A673 (cell line): ENCODE measurements at places on chromosomes 5 and 9. TPM values are rescaled to one million over a fixed set of nuclear protein-coding genes. Genes with fewer than 3 reads are reported as not detected.

ZNF474 gene
- total RNA-seq: not detected in 2 replicates

GRCh38 chr5:115807654-115808052 lies 8.8 kb downstream of the CDO1 start:
- DNase-seq: no peak
- H3K27me3 ChIP-seq: peaks cover 7% of the 10 kb centered on the region
- no peak overlapping the region for H3K27ac ChIP-seq
- H3K4me1 ChIP-seq: no peaks in the 10 kb centered on the region
- H3K36me3 ChIP-seq: no peaks in the 10 kb centered on the region
- H3K4me3 ChIP-seq: no peak overlapping the region

DNA sequence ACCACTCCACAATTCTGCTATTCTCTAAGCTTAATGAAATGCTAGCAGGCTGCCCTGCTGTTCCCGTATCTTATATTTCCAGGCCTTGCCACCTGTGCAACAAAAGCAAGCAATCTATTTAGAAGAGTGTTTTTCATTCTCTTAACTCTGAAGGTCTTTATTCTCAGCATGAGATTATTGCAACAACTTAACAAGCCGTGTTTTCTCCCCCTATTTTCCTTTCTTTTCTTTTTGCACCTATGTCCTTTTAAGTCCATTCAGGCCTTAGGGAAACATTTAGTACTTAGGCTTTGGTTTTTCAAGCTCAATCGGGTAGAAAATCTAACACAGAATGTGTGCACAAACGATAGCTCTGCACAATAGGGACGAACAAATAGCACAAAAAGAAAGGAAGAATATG lies 89.6 kb upstream of the DMRTA1 start:
- no peak for DNase-seq
- H3K27ac ChIP-seq: no peak overlapping the region
- no peaks in the 10 kb centered on the region for H3K27me3 ChIP-seq
- H3K4me1 ChIP-seq: no peaks in the 10 kb centered on the region
- no peaks in the 10 kb centered on the region for H3K36me3 ChIP-seq

NAIP gene
- 14.0 and 15.7 TPM in 2 replicates for total RNA-seq

DNA sequence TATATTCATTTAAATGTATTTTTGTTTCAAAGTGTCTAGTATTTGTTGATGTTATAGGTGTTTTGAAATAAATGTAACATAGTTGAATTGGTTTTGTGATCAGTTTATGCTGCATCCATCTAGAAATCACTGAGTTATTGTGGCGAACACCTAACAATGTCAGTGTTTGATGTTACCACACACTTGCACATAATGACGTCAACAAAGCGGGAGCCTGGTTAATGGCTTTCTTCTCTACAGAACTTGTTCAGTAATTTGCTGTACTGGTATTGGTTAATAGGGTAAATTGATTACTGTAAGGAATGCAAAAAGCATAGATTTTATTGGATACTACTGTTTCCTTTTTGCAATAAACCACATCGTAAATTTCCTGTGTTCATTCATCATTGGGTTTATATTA lies 133.0 kb downstream of the ATG10 start:
- no peaks in the 10 kb centered on the region for H3K27me3 ChIP-seq
- DNase-seq: no peak
- H3K4me1 ChIP-seq: peaks cover 31% of the 10 kb centered on the region
- no peaks in the 10 kb centered on the region for H3K36me3 ChIP-seq
- no peak overlapping the region for H3K27ac ChIP-seq
- H3K4me3 ChIP-seq: no peak overlapping the region

DCP2 gene
- total RNA-seq: 73.5 and 78.0 TPM in 2 replicates

DNA sequence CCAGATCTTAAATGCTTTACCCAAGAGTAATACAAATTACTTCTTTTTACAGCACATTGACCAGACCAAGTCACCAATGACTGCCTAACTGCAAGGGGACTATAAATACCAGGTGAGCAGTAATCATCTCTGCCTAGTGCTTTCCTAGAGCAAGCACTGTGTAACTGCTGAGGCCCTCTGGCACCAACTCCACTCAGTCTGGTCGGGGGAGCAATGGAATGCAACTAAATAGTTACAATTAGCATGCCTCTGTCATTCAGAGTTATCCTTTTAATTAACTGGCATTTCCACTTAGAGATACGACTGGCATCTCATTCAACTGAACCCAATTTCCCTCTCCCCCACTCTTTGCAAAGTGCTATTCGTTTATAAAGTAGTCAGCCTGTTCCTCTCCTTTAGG lies 1309.1 kb upstream of the DMAC1 start:
- no peak overlapping the region for H3K4me3 ChIP-seq
- DNase-seq: no peak
- H3K27ac ChIP-seq: no peak overlapping the region
- H3K4me1 ChIP-seq: no peaks in the 10 kb centered on the region
- no peaks in the 10 kb centered on the region for H3K36me3 ChIP-seq

DNA sequence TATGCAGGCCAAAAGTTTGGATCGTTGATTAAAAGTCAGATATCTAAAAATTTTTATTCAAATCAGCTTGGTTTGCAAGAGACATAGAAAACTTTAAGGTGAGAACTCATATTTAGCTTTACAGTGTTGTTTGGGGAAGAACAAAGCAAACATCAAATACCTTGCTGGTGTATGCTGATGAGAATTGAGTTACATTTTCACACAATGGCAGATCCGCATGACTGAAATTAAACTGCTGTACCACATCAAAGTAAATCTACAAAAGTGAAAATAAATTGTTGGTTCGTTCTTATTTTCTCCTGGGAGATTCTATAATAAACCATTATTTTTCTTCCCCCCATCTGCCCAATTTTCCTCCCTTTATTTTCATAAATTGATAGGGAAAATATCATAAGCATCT lies 198.2 kb upstream of the PCSK5 start:
- H3K4me3 ChIP-seq: no peak overlapping the region
- H3K36me3 ChIP-seq: no peaks in the 10 kb centered on the region
- no peaks in the 10 kb centered on the region for H3K4me1 ChIP-seq
- no peak for DNase-seq

DNA sequence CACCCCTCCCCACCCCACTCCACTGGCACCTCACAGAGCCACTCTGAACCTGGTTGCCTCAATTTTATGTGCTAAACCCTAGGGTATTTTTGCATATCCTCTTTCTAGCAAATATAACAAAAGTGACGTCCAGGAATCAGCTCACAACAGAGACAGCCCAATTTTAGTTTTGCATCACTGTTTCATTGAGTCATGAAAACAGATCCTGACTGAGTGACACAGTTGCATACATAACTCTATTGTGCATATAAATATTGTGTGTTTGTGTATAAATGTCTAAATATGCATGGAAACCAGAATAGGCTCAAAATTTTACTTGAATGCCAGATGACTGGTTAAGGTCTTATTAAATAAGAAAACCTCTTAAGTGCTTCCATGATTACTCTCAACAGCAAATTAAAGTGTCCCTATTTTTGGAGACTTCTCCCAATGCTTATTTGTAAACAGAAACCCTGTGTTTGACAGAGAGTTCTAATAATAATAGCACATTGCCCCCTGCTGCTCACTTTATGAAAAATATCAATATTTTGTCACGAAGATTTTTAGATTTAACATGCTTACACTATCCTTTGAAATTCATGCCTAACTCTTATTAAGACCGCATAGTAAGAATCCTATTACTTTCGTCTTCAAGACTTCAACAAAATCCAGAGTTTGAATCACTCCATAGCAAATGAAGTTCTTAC lies 75.5 kb upstream of the PRRC1 start:
- no peak overlapping the region for H3K27ac ChIP-seq
- H3K36me3 ChIP-seq: no peaks in the 10 kb centered on the region
- H3K27me3 ChIP-seq: no peaks in the 10 kb centered on the region
- H3K4me3 ChIP-seq: no peak overlapping the region
- DNase-seq: peak; percentile 44
- no peaks in the 10 kb centered on the region for H3K4me1 ChIP-seq

DRD1 gene
- 0.77 and 0.85 TPM in 2 replicates for total RNA-seq

- H3K27ac ChIP-seq: no peak overlapping the region
- peaks cover 36% of the 10 kb centered on the region for H3K4me1 ChIP-seq
- H3K4me3 ChIP-seq: no peak overlapping the region
Measured at GRCh38 chr5:61507232-61507631, 175.2 kb downstream of the ZSWIM6 start.

CIZ1 gene
- total RNA-seq: 158 and 161 TPM in 2 replicates

GRCh38 chr9:108296056-108296455 lies 559.7 kb downstream of the ACTL7B start:
- H3K27me3 ChIP-seq: no peaks in the 10 kb centered on the region
- H3K27ac ChIP-seq: no peak overlapping the region
- no peaks in the 10 kb centered on the region for H3K4me1 ChIP-seq
- H3K4me3 ChIP-seq: no peak overlapping the region

GRCh38 chr5:91651704-91652103 lies 268.6 kb upstream of the ARRDC3 start:
- DNase-seq: no peak
- H3K27ac ChIP-seq: no peak overlapping the region
- no peaks in the 10 kb centered on the region for H3K27me3 ChIP-seq
- no peaks in the 10 kb centered on the region for H3K4me1 ChIP-seq

PGM5 gene
- total RNA-seq: not detected in 2 replicates

PRSS3 gene
- total RNA-seq: not detected in 2 replicates

- H3K27me3 ChIP-seq: no peaks in the 10 kb centered on the region
- H3K27ac ChIP-seq: no peak overlapping the region
- no peak for DNase-seq
- peaks cover 10% of the 10 kb centered on the region for H3K4me1 ChIP-seq
- no peak overlapping the region for H3K4me3 ChIP-seq
Measured at GRCh38 chr9:16682273-16682672, 188.2 kb downstream of the BNC2 start.

- peaks cover 11% of the 10 kb centered on the region for H3K27me3 ChIP-seq
- H3K36me3 ChIP-seq: no peaks in the 10 kb centered on the region
- H3K4me3 ChIP-seq: no peak overlapping the region
- DNase-seq: no peak
- H3K27ac ChIP-seq: no peak overlapping the region
Measured at GRCh38 chr9:116792271-116792670, 105.2 kb downstream of the TRIM32 start.

DNA sequence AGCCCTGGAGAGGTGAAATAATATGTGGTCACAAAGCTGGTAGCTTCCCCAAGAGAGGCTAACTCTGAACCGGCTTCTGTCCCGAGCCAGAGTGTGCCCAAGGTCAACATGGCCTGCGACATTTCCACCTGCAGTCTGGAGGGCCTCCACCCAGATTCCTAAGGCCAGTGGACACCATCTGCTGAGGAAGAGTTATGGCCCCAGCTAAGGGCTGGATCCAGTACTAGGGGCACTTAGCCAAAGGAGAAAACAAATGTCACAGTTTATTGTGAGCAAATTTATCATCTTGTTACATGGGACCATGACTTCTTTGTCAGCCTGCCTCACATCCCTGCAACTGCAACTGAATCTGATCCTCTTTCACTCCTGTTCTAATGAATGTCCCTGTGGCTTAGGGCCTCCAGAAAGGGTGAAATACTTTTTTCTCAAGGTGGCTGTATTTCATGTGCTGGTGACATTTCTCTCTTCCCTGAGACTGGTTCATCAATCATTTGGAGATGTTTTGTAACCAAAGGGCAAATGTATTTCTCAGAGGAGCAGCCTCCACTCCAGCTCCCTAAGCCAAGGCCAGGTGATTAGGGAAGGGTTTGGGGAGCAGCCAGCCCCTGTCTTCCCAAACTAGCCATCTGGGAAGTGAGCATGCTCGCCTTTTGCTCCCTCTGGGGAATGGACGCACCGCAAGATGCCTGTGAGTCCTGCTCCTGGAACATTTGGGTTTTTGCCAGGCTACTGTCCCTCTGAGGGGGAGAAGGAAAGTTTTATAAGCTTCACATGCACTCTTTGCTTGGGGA lies 148.3 kb downstream of the CMYA5 start:
- no peaks in the 10 kb centered on the region for H3K27me3 ChIP-seq
- H3K36me3 ChIP-seq: no peaks in the 10 kb centered on the region
- no peak overlapping the region for H3K27ac ChIP-seq
- H3K4me3 ChIP-seq: no peak overlapping the region
- H3K4me1 ChIP-seq: no peaks in the 10 kb centered on the region
- no peak for DNase-seq

DNA sequence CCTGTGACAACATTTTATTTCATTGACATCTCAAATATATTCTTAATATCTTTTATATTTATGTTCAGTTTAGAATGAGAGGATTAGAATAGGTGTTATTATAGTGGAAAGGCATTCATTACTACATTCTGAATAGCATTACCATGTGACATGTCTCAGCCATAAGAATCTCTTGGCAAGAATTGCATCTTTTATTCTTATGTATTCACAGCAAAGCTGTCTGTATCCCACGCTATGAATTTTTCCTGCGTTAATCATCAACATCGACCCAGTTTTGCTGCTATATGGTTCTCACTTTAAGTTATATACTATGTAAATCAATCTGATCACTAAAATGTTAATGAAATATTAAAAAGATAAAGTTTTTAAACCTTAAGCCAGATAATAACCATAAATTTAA lies 248.6 kb downstream of the TMEM232 start:
- H3K27ac ChIP-seq: no peak overlapping the region
- no peaks in the 10 kb centered on the region for H3K36me3 ChIP-seq
- no peak overlapping the region for H3K4me3 ChIP-seq
- H3K27me3 ChIP-seq: no peaks in the 10 kb centered on the region

GRCh38 chr5:170626507-170627150 lies 122.8 kb downstream of the KCNIP1 start:
- no peaks in the 10 kb centered on the region for H3K4me1 ChIP-seq
- no peak overlapping the region for H3K4me3 ChIP-seq
- DNase-seq: no peak

DNA sequence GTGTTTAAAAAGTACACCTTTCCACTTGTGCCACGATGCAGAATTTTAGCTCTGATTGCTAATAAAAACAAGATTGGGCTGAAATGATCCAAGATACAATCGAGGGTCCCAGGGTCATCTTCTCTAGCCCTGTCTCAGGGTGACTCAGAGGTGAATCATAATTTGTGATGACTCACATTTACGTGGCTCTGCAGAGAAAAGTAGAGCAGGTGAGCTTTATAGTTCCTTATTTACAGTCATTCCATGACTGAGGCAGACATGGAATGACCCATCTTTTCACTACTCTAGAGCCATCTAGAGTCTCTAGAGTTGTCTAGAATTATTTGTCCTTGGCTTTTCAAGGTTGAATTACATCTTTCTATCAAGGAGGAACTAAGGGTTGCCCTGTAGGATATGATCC lies 155.2 kb downstream of the GAS1 start:
- H3K27me3 ChIP-seq: no peaks in the 10 kb centered on the region
- H3K27ac ChIP-seq: no peak overlapping the region
- H3K36me3 ChIP-seq: no peaks in the 10 kb centered on the region
- DNase-seq: no peak
- H3K4me3 ChIP-seq: no peak overlapping the region
- H3K4me1 ChIP-seq: peaks cover 23% of the 10 kb centered on the region

APBA1 gene
- 0.13 and 0.15 TPM in 2 replicates for total RNA-seq

GRCh38 chr5:14086261-14086660 lies 56.9 kb upstream of the TRIO start:
- no peak for DNase-seq
- no peak overlapping the region for H3K4me3 ChIP-seq
- no peaks in the 10 kb centered on the region for H3K4me1 ChIP-seq
- no peak overlapping the region for H3K27ac ChIP-seq
- no peaks in the 10 kb centered on the region for H3K36me3 ChIP-seq

GRCh38 chr5:170342153-170342725 lies 44.7 kb upstream of the LCP2 start:
- H3K4me3 ChIP-seq: no peak overlapping the region
- H3K27ac ChIP-seq: no peak overlapping the region
- H3K4me1 ChIP-seq: peaks cover 5% of the 10 kb centered on the region
- DNase-seq: no peak
- H3K27me3 ChIP-seq: no peaks in the 10 kb centered on the region

PCDHGA5 gene
- 2.4 and 2.6 TPM in 2 replicates for total RNA-seq
